ENCODE measurements at places on chromosomes 5 and 9.

- DNase-seq, result no peak
Observed at GRCh38 chr9:133737774-133738639, at the start of gene SARDH. SARDH (minus strand) TSS chr9:133738352; CDS start chr9:133734173, 4,179 bp downstream.

GRCh38 chr9:72540348-72540873, 19.0 kb downstream of the TMC1 start:
- no peak for DNase-seq

DNA sequence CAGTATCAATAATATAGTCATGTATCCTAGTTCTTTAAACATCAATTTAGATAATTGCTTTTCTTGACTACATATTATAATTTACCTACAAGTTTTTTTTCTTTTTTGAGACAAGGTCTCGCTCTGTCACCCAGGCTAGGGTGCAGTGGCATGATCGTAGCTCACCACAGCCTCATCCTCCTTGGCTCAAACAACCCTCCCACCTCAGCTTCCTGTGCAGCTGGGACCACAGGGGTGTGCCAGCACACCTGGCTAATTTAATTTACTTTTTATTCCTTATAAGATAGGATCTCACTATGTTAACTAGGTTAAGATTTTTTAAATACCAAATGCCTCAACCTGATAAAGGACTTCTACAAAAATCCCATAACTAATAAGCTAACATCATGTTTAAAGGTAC, 21.1 kb downstream of the UIMC1 start:
- no peak for DNase-seq

GRCh38 chr5:151706906-151707305, 20.2 kb upstream of the SPARC start:
- no peak for DNase-seq

- no peak for DNase-seq
Observed at GRCh38 chr5:90408571-90409317, 812 bp downstream of the CETN3 start.

- DNase-seq, result no peak
Observed at GRCh38 chr9:90979639-90980038, 178.0 kb downstream of the SYK start.

- DNase-seq, result no peak
Observed at GRCh38 chr5:180872419-180872818, 11.3 kb upstream of the ZFP62 start.

DNA sequence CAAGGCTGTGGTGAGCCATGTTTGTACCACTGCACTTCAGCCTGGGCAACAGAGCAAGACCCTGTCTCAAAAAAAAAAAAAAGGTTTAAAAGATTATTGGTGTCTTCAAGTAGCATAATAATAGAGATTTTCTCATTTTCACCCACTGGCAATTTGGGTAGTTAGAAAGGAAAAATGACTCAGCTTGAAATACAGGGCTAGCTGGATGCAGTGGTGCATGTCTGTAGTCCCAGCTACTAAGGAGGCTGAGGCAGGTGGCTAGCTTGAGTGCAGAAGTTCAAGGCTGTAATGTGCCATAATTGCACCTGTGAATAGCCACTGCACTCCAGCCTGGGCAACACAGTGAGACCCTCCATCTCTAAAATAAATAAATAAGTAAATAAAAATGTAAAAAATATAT, 111.1 kb downstream of the ARRDC3 start:
- DNase-seq, result no peak
